ENCODE measurements at places on chromosomes 7 and 10.

DNA sequence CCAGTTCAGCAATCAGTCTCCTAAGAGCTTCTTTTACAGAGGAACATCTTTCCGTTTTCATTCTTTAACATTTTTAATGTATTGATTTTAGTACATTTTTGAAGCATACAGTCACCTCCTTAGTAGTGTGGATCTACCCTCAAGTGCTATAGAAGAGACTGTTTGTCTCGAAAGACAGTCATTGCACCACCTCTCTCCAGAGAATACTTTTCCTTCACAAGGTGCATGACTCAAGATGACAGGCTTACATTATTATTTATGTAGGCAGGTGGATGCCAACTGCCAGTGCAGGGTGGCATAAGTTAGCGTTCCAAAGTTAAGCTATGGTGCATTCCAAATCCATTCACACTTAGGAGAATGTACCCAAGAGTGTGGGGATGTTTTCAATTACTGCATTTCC lies 71.8 kb downstream of the ZEB1 start:
- peak; percentile 1 for DNase-seq

GRCh38 chr7:167090-167855 lies 25.1 kb upstream of the FAM20C start:
- DNase-seq, result no peak

DNA sequence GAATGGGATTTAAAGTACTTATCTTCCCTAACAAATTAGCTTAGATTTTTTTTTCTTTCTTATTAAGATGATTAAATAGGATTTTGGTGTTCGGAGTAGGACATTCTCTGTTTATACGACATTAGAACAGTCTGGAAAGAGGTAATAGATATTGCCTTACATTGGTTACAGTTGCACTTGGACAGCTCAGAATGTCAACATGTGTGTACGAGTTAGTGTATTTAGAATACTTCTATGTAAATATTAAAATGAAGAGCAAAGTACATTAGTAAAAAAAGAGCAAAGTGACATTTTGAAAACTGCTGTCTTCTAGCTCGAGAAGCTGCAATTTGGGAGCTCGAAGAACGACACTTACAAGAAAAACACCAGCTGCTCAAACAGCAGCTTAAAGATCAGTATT lies 51.5 kb downstream of the SLK start:
- DNase-seq, result no peak

DNA sequence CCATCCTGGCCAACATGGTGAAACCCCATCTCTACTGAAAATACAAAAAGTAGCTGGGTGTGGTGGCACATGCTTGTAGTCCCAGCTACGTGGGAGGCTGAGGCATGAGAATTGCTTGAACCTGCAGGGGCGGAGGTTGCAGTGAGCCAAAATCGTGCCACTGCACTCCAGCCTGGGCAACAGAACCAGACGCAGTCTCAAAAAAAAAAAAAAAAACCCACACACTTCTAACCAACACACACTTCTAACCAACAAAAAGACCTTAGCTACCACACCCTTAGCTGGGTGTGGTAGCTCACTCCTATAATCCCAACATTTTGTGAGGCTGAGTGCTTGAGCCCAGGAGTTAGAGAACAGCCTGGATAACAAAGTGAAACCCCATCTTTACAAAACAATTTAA lies 33.9 kb upstream of the SPOCK2 start:
- DNase-seq, result no peak

DNA sequence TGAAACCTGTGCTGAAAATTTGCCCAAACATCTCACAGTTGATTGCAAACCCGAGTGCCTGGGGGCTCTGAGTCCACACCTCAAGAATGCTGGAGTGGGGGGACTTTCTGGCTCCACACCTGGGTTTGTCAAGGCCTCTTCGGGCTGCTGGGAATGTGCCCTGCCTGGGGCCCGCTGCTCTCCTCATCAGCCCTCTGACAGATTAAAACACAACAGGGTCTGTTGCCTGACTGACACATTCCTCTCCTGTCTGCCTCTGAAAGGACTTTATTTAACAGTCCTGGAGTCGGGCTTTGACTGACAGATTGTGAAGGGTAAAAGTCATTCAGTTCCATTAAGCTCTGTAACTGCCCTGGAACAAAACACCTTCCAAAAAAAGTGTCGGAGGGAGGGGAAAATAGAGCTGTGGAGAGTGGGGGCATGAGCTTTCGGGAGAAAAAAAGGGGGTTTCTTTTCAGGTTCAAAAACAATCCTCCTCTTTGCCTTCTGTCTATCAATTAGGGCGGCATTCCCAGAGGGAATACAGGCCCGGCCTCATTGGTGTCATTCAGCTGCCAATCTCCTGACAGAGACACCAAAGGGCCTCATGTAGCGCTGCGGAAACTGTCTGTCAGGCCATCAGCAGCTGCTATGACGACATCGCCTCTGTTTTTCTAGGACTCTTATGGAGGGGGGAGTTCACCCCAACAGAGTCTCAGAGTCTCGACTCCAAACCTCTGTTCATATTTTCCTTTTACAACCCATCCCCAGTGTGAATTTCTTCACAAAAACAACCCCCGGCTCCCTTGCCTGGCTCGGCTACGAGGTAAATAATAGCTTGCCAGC lies 398.8 kb upstream of the NFE2L3 start:
- peak; percentile 64 for DNase-seq
